ENCODE measurements at places on chromosomes 7 and 10.

DNA sequence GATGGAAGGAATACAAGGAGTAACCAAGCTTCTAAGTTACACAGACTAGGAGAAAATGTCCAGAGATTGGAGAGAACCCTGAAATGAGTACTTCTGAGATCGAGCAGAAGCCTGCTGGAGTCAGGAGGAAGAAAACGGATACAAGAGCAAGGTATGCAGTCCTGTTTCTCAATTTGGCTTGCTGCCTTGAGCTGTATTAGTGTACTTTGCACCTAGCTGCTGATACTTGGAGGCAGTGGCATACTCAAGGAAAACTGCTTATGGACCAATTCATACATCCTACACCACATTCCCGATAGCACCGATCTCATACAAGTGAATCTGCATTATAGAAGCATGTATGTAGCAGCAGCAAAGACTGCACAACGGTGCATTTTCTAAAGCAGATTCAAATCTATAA, 14.4 kb downstream of the PIP4K2A start:
- DNase-seq = no peak

DNA sequence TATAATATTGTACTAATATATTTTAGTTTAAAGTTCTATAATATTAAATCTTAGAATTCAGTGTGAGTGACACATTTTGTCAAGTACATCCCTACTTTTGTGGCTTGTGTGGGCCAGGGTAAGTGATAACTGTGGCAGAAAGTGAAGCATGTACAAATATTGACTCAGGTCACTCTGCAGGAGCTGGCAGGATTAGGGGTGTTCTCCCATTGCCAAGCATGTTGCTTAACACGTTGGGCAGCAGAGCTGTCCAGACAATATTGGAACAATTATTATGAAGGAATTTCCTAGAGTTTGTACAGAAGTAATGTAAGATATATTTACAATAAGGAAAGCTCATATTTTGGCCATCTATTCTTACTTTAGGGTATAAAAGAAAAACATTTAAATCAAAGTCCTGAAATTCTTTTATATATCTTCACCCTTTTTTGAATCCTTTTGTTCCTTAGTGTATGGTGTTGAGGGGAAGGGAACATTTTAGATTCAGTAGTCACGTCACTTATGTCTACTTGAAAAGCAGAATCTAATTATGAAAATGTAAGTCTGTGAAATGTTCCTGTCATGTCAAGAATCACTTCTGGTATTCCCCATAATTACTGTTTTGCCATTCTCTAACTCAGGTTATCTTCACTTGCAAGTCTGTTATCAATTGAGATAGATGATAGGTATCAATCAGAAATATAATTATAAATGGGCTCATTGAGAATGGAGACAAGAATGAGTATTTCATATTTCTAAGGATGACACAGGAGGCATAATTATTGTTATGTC, 4.0 kb downstream of the HDAC9 start:
- DNase-seq = no peak

DNA sequence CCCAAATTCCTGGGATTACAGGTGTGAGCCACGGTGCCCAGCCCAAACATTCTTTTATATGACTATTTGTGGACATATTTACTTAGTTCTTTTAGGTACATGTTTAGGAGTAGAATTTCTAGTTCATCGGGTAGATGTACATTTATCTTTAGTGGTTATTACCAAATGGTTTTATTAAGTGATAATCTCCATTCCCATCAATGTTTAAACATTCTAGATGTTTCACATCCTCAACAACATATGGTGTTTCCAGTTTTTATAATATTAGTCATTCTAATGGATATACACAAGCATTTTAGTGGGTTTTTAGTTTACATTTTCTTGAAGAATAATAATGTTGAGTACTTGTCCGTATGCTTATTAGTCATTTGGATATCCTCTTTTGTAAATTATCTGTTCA, 131.7 kb downstream of the RTKN2 start:
- DNase-seq = no peak

- no peak for DNase-seq
Measured at GRCh38 chr7:20831956-20832355, 45.3 kb upstream of the SP8 start.

DNA sequence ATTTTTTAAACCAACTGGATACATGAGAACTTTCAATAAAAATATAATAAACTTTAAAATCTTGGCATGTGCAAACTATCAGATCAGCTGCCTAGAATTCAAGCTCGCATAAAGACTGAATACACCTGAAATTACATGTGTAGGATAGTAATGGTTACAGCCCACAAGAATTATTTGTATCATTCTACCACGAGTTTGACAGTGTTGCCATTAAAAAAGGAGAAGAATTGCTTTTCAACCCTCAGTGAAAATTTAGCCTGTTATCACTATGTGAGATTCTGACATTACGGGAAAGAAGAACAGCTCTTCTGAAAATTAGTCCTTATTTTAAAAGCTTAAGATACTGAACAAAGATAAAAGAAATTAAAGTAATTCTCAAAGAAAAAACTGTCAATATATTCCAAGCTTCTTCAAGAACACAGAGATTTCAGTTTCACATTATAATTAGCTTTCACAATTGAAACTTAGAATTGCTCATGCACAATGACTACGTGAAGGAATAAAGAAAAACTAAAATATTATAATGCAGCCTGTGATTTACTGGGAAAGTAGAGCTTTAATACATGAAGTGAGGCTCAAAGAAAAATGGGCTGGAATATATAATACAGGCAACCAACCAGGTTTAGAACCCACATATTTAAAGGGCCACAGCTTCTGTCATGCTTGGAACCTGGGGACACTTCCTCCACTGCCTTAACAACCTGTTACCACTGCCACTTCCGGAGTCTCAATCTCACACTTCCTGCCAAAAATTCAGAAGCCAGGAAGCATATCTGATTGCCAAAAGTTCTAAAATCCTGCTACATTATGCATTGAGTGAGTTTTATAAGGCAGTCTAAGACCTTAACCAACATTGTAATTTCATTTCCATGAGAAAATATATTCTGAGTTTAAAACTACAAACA, 23.2 kb downstream of the TPK1 start:
- no peak for DNase-seq

- no peak for DNase-seq
Measured at GRCh38 chr10:86533328-86533727, 11.7 kb upstream of the WAPL start.

GRCh38 chr10:99924451-99925255, 85.1 kb downstream of the DNMBP start:
- no peak for DNase-seq

DNA sequence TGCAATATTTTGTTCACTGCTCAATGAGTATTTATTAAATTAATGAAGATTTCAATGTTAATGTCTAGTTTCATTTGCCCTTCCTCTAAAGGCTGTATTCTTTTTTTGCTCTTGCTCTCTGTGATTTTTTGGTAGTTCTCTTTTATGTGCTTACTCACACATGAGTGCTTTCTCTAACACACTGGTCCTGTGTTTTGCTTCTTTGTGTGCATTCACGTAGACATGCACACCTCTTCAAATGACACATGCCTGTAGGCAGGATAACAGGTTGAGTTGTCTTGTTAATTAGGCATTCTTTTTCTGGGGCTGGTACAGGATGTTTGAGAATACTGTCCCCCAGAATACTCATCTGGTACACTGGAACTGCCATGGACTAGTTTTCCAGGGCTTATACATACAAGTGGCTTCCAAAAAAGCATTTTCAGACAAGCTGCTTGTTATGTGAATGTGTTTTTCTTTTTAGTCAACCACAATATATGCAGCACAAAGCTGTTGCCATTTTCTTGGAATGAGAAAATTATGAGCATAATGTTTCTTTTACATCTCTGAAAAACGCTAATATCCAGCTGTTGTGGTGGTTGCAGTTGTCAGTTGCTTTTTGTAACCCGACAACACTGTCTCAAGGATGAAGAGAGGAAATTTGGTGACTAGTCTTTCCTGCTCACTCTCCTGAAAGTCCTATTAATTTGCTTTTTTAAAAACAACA, 416.4 kb downstream of the AUTS2 start:
- no peak for DNase-seq

GRCh38 chr10:31587691-31588090, 268.7 kb downstream of the ZEB1 start:
- DNase-seq = no peak

DNA sequence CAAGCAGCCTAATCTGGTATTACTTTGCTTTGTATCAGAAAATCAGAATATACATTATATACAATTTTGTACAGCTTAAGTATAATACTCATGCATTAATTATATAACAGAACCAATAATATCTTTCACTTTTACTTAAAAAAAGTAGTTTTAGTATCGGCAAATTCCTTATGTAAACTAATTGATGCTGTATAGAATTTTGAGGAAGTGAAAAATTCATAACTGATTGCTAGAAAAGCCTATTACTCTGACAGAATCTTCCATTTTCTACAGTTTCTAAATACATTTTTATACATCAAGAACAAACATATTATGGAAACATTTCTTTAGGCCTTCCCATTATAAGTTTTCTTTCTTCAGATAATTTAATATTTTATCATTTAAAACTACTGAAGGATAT, 124.0 kb upstream of the GPR22 start:
- no peak for DNase-seq

DNA sequence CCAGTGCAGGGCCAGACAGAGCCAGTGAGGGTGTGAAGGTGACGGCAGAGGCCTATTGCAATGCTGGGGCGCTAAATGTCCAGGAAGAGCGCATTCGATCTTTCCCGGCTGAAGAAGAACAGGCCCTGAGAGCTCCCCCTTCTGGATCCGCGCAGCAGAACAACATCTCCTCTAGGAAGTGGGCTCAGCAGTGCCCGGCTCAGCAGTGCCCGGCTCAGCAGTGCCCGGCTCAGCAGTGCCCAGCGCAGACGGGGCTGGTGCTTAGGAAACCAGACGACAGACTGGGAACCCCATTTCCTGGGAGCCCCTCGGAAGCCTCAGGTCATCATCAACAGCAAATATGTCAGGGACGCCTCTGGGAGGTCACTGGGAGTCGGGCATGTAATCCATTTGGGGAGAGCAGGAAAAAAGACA, 4.7 kb upstream of the NOS3 start:
- DNase-seq = no peak

DNA sequence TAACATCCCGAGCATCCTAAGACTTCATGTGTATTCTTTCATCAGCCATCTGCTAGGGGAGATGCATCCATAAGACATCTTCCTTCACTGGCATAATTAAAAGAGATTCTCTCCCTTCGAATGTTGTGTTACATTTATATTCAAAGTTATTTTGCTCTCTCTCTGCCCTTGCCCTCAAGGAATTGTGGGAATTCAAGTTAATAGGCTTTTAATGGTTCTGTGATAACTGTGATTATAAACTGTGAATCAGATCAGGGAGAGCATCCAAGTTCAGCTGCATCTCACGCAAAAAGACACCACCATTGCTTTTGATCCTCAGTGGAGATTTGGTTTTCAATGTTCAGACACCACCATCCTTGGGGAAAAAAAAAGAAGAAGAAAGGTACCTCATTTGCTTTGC, 9.2 kb upstream of the TEX36 start:
- DNase-seq = no peak

DNA sequence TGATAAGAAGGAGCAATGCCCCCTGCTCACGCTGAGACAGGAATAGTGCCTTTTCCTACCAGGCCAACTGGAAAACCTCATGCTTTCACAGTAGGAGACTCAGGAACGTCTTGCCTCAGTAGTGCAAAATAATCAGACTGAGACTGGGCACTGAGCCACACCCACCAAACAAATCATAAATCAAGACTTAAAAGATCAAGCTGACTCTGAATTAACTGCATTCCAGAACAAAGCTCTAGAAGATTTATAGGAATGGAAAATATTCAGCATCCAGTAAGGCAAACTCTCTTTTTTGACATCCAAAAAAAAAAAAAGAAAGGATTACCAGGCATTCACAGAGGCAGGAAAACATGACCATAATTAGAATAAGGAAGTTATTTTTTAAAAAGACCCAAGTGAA, 30.5 kb upstream of the SLC18A3 start:
- DNase-seq = no peak

GRCh38 chr7:25221009-25221408, 7.3 kb downstream of the NPVF start:
- DNase-seq = no peak

- no peak for DNase-seq
Measured at GRCh38 chr7:66281678-66282590, 76.8 kb downstream of the TPST1 start.
